Colonic mucosa (tissue), 4 donors: ENCODE measurements at places on chromosomes 6 and 20. TPM values are rescaled to one million over a fixed set of nuclear protein-coding genes. Genes with fewer than 3 reads are reported as not detected.

DNA sequence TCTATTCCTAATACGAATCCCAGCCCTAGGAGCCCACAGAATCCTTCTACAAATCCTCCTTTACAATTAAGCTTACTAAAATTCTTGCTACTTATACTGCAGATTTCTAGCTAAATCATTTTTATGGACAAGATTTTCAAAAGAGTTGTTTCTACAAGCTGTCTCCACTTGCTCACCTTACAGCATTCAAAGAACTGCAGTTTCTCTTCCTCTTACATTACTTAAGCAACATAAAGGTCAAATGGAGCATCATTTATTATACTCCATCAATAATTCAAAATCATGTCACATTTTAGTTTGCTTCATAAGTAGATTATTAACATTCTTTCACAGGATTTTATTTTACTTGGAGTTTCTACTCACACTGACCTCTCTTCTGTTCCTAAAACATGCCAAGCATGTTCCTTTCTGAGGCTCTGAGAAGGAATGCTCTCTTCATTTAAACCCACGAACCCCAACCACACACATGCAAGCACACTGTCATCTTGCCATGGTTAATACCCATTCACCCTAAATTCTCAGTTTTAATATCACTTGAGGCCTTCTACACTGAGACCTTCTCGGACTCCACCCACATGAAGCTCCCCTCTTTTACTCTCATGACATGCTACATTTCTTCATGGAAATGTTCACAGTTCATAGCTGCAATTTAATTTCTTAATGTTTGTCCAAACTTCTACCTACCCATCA lies 388.2 kb downstream of the TBC1D32 start:
- DNase-seq: no peak

The HCRTR2 gene
- total RNA-seq: not detected

DNA sequence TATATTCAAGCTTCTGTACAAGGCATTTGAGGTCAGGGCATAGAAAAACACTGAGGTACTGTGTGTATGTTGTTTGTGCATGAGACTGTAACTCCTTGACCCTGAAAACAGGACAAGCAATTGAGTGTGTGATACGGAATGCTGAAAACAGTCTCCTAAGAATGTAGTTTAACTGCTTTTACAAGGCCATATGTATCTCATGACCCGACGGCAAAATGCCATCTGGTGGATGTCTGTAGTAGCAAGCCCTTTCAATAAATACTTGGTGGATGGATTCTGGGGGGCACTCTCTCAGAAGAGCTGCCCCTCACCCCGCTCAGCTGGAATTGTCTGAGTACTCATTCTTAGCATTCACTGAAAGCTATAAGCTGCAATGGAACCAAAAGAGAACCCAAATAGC lies 69.3 kb upstream of the EYS start:
- DNase-seq: no peak

DNA sequence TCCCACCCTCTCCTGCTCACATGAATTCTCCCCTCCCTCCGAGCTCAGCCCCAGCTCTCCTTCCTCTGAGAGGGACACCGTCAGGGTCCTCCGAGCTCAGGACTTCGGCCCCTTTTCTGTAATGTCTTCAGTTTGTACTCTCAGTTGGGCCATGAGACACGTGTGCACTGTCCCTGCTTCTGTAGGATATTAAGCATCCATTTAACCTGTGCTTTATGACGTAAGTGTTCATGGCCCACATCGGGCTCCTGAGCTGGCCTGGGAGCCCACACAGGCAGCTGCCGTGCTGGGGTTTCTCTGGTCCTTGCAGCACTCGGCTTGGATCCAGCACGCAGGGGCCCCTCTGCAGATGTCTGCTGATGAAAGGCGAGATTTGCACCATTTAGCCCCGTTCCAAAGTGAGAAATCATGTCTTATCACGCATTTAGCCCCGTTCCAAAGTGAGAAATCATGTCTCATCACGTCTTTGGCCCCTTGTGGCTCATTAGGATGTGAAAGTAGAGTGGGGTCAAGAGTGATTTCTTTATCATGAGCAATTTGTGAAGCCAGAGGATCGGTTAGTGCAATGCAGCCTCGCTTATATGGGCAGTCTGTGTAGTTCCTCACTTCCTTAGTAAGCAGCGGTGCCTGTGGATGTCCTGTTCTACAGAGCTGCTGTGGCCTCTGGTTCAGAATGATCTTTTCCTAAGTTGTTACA lies 25.3 kb downstream of the DUSP22 start:
- DNase-seq: no peak

DNA sequence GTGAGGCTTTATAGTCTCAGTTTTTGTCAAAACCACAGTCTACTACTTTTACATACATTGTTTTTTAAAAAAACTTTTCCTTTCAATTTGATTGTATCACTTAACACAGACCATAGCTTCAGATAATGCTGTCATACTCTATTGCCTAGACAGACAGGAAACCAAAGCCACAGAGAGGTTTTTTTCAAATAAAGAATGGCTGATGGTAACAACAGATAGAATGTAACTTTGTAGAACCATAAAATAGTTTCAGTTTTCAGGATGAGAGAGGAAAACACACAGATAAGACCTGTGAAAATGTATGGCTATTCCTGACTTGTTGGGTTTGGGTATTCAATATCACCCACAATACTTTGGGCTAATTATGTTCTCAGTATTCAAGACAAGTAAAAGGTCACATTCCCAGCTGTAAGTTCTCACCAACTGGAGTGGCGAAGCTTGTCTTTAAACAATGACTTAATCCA lies 94.0 kb downstream of the ADGRG6 start:
- DNase-seq: no peak

The MYB gene
- total RNA-seq: 67.2 TPM

The C6orf52 gene
- total RNA-seq: 0.99 TPM
